HFF-Myc (cell line): ENCODE measurements at places on chromosomes 12 and 14.

GRCh38 chr14:105401699-105402098 lies 3.4 kb downstream of the TEX22 start:
- DNase-seq = no peak

GRCh38 chr12:50151047-50151687 lies 16.0 kb downstream of the CERS5 start:
- DNase-seq = no peak

GRCh38 chr12:124583854-124584253 lies 16.4 kb upstream of the NCOR2 start:
- DNase-seq = no peak

- DNase-seq = no peak
Measured at GRCh38 chr12:68012712-68013111, 23.5 kb downstream of the IFNG-AS1 start.

DNA sequence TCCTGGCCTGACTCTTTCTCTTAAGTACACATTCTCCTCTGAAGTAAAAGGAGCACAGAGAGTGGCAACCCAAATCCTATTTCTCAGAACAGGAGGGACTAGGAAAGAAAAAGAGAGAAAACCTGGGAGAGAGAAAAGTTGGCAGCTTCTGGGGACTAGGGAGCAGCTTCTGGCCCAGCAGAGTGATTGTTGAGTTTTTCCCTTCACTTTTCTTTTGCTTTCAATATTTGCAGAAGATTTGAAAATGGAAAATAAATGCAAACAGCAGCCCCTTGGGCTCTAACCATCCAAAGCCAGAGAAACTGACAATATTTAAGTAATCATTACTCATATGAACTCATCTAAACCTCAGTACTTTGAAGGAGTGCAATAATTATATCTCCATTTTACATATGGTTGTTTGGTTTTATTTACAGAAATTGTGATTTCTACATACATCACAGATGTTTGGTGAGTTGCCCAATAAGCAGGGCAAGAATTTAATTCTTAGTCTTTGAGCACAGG lies 28.8 kb upstream of the IGF1 start:
- DNase-seq = no peak

DNA sequence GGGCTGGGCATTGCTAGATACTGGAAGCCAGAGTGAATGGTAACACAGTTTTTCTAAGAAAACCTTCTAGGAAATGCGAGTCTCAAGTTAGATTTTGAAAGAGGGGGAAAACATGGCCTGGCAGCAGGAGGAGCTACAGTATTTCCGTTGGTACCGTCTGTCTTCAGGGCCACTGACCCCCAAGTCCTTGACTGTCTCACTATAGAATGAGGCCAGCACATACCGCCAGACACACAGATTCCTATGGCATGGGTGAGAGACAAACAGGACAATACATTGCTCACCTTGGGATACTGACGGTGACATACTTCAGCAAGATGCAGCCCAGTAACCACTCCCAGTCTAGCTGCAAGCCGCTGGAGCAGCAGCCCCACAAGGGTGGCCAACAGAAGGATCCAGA lies 21.7 kb downstream of the SLC11A2 start:
- no peak for DNase-seq

DNA sequence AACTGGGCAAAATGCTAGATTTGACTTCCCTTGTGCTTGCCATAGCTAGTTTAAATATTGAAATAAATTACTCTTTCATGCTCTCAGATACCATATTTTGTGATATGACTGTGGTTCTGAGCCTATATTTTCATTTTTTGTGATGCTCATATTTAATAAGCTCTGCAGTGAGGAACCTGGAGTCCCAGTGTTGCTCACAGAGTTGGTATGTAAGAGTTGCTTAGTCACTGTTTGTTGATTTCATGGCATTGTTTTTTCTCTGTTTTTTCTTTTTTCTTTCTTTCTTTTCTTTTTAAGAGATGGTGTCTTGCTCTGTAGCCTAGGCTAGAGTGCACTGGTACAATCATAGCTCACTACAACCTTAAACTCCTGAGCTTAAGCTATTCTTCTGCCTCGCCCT lies 750.5 kb upstream of the TMEM132C start:
- no peak for DNase-seq

- peak; percentile 96 for DNase-seq
Measured at GRCh38 chr12:54411391-54412241, 7.5 kb downstream of the ITGA5 start.

GRCh38 chr14:61607570-61608244 lies 87.6 kb upstream of the HIF1A start:
- DNase-seq = no peak

DNA sequence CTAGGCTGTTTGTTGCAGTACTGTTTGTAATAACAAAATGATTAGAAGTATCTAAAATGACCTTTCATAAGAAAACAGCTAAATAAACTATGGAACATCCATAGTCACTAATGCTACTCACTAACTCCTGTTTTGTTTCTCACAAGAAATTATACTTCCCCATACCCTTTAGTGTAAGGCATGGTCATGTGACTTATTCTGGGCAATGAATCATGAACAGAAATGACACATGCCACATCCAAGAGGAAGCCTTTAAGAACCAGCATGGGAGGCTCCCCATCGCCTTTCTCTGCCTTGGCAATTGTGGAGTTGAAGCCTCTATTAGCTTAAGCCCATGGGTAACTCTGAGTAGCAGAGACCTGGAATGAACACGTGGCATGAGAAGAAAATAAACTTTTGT lies 49.3 kb downstream of the KSR2 start:
- DNase-seq = no peak

- DNase-seq = no peak
Measured at GRCh38 chr12:51373187-51373586, 18.0 kb downstream of the GALNT6 start.

GRCh38 chr12:15982921-15983320 lies 71.8 kb downstream of the DERA start:
- no peak for DNase-seq

- DNase-seq = no peak
Measured at GRCh38 chr12:48556631-48557030, 13.2 kb downstream of the LALBA start.

DNA sequence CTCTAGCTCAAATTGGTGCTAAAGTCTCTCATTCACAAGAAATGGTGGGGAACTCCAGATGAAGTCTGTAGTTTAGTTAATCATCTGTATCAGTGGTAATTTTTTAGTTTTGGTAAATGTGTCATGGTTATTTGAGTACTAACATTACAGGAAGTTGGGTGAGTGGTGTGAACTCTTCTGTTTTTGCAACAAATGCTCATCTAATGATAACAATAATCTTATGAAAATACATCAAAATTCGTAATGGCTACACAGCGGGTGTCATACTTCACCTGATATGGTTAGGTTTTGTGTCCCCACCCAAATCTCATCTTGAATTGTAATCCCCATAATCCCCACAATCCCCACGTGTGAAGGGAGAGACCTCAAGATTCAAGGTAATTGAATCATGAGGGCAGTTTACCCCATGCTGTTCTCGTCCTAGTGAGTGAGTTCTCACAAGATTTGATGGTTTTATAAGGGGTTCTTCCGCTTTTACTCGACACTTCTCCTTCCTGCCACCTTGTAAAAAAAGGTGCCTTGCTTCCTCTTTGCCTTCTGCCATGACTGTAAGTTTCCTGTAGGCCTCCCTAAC lies 209.3 kb upstream of the FOXN3 start:
- DNase-seq = no peak

DNA sequence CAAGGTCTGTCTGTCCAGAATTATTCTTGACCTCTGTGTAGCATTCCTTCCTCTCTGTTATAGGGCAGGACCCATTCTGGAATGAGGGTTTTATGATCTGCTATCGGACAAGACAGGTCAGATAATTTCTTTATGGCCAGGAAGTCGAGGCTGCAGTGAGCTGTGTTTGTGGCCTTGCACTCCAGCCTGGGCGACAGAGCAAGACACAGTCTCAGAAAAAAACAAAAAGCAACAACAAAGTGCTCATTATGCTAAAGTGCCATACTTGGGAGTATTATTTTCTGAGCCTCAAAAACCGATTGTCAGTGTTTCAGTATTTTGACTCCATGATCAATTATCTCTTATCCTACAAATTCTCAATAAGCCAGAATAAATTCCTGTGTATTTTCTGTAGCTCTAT lies 4.1 kb downstream of the CIPC start:
- DNase-seq = no peak

DNA sequence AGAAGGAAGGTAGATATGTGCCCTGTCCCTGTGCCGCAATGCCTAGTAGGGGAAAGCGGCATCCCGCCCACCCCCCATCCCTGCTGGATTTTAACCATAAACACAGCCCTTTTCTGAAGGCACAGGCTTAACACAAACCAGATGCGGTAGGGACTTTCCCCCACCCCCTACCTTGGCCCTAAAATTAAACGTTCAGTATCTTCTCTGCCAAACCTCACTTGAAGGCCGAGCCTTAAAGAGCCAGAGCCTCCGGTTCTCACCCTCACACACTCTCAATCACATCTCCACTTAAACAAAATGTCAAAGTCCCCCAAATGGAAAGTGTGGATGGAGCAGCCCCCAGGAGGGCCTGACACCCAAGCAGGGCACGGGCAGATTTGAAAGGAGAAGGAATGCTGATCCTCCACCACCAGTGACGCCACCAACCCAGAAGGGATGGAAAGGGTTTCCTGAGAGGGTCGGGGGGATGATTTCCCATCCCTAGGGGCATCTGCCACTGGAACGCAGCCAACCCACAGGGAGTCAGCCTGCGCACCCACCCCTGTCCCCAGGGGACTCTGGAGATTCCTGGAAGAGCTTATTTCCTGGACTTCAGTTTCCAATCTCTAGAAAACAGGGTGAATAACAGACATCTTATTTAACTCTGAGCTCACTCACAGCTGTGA lies 26.4 kb downstream of the ACTN1 start:
- DNase-seq = peak; percentile 89

GRCh38 chr12:121801595-121802484 lies 2.0 kb upstream of the SETD1B start:
- DNase-seq = no peak

DNA sequence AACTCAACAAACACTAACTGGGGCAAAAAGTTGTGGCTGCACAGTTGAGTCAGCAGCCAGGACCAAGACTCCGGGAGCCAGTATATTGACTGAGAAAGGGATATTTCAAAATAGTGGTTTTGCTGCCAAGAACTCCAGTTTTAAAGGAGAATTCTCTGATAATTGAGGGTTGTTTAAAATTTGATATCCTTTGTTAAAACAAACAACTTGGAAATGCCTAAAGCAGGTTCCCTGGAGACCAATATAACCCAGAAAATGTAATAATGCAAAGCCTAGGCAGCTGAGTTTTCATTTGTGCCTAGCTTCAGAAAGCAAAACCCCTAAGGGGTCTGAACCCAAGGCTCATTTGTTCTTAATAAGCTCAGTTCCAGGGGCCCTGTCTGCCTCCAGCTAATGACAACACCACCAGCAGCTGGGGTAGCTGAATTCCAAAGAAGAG lies 311.7 kb upstream of the CCDC196 start:
- DNase-seq = no peak

DNA sequence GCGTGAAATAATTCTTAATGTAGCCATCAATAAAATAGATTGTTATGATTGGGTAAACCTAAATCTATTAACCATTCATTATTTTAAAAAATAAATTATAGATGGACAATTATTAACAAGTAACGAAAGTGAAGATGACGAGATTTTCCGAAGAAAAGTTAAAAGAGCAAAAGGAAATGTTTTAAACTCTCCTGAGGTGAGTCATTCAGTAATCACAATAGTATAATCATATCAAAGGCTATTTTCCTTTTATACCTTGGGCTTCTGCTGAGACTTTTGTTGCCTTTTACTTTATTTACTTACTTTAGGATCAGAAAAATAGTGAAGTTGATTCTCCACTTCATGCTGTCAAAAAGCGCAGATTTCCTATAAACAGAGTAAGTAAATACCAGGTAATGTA lies 45.6 kb downstream of the FANCM start:
- DNase-seq = no peak

DNA sequence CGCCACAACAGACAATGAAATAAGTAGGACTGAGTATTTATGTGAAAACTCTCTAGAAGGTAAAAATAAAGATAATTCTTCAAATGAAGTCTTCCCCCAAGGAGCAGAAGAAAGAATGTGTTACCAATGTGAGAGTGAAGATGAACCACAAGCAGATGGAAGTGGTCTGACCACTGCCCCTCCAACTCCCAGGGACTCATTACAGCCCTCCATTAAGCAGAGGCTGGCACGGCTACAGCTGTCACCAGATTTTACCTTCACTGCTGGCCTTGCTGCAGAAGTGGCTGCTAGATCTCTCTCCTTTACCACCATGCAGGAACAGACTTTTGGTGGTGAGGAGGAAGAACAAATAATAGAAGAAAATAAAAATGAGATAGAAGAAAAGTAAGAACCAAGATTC lies 82.7 kb downstream of the VEZT start:
- DNase-seq = no peak

GRCh38 chr14:92258934-92259333 lies 64.0 kb upstream of the SLC24A4 start:
- no peak for DNase-seq

GRCh38 chr14:75238756-75239455 lies 39.7 kb upstream of the FOS start:
- DNase-seq = no peak
